ENCODE measurements at places on chromosomes 6 and 20. TPM values are rescaled to one million over a fixed set of nuclear protein-coding genes. Genes with fewer than 3 reads are reported as not detected.

Gene MRAP2
- not detected for total RNA-seq

Gene TGM3
- not detected for total RNA-seq

Gene MEA1
- total RNA-seq: 34.3 TPM

Gene GNRH2
- 0.49 TPM for total RNA-seq

Gene TCP11
- total RNA-seq: not detected

Gene ATP9A
- 1.4 TPM for total RNA-seq
